ENCODE measurements at places on chromosomes 16 and 17.

GRCh38 chr17:27471321-27472269 lies 15.3 kb downstream of the KSR1 start:
- DNase-seq = peak; percentile 56

GRCh38 chr16:22210854-22211253 lies 4.8 kb downstream of the EEF2K start:
- DNase-seq = no peak

- no peak for DNase-seq
Observed at GRCh38 chr17:70338946-70339354, 169.6 kb downstream of the KCNJ2 start.

DNA sequence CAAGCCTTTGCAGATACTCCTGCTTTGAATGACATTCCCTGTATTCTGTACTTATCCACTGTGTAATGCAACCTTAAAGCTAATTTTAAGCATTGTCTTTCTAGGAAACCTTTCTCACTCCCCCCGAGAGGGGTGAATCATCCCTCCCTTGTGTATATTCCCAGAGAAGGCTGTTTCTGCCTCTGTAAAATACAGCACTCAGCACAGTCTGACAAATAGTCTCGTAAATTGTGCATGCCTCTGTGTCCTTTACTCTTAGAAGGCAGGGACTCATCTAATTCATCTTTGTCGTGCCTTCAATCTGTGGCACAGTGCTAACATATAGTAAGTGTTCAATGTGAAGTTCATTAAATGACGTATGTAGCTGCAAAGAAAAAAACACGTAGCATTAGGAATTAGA lies 200.7 kb downstream of the CA10 start:
- DNase-seq = no peak

DNA sequence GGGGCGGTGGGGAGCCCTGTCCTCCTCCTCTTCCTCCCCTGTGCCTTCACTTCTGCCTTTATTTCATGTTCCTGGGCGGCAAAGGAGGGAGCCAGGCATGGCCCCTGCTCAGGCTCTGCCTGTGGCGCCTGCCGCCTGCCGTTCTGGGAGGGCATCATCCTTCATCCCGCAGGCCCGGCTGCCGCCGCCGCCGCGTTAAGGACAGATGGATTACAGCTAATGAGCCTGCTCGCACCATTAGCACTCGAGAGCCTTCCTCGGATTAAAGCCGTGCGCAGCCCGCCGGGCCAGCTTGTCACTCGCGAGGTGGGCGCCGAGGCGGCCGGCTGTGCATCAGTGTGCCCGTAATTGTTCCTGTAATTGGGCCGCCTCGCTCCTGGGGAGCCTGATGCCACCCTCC lies 127.7 kb upstream of the GSE1 start:
- no peak for DNase-seq

DNA sequence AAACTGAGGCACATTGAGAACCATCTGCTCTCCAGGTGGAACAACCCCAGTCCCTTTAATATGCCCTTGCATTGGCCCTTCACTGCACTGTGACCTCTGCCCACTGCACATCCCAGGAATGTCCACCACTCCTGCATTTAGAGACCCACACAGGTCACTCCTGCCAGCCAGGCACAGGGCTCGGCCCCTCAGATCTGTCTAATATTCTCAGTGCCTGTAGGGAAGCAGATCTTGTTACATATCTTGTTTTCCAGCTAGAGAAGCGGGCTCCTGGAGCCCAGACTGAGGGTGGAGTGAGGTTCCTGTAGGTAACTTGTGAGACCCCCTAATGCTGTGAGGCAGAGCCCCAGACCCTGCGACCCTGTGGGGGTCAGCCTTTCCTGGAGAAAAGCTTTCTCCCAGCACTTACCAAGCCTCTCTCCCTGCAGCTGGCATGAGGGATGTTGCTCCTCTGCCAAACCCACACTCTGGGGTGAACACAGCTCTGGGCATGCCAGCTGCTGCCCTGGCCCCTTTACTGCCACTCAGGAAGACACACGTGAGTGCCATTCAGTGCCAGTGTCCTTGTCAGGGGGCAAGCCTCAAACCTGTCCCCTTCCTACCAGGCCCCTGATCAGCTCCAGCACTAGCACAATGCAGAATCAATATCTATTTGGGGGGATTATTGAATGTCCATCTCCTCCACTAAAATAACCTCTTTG lies 40.3 kb upstream of the CRHR1 start:
- no peak for DNase-seq

- no peak for DNase-seq
Observed at GRCh38 chr17:65855245-65855644, 293.8 kb upstream of the AXIN2 start.

DNA sequence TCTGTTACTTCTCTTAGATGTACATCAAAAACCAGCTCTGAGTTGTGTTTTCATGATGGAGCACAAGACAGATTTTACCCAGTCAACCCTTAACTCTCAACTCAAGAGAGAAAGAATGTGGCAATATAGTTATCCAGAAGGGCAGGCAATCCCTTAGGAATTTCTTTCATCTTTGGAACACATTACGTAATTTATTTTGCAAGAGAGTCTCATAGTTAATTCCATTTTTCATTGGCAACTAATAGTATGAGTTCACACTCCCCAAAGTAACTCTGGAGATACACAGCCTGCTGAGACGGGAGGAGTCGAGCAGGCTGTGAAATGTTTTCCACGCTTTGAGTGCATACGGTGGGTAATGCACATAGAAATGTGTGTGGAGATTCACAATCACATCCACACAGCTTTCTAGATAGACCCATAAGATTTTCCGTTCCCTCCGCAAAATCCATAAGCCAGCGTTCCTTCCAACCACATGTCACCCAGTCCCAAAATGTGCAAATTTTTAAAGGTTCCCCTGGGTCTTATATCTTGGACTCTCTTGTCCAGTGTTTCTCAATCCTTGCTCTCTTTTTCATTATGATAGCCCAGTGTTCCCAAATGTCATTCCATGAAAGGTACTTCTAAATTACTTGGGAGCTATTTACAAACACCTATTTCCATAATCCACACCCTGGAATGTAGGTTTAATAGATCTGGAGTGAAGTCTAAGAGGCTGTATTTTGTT lies 8.4 kb upstream of the CDRT4 start:
- no peak for DNase-seq

DNA sequence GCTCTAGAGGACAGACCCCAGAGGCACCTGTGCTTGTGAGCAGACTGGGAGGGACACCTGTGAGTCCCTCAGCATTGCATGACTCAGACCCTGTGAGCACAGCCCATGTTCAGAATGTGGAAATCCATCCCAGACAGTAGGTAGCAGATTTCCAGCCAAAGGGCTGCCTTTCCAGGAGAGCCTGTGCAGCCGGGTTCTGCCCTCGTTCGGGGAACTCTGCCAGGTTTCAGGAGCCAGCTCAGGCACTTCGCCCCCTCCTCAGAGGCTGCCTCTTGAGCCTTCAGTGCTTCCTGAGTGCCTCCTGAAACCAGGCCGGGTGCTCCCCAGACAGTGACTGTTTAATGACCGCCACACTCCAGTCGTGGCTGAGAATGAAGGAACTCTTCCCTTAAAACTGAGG lies 23.3 kb upstream of the SDR42E2 start:
- no peak for DNase-seq

DNA sequence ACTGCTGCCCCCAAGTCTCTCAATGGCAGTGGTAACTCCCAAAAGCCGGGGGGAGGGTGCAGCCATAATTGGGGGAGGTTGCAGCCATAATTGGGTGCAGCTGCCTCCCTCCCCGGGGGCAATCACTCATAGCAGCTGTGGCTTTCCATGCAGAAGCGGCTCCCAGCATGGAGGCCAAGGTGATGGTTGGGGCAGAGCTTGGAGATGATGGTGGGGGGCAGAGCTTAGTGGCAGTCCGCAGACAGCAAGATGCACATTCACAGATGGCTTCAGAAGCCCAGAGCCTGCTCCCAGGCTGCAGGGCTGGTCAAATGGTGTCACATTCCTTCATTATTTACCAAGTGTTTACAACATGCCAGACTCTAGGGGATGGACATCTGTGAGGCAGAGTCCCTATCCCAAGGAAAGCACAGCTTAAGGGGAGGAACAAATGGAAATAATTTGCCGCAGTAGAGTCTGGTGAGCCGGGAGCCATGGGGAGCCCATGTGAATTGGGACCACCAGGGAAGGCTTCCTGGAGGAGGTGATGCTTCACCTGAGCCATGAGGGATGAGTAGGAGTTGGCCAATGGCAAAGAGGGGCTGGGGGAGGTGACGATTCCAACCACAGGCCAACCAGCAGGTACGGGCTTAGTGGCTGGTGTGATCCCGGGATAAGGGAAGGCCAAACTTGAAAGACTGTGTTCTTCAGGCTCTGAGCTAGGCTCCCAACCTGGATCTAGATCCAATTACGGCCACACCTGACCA lies 8.1 kb downstream of the DOC2B start:
- no peak for DNase-seq

- no peak for DNase-seq
Observed at GRCh38 chr16:89621698-89622409, 8.4 kb downstream of the DPEP1 start.

DNA sequence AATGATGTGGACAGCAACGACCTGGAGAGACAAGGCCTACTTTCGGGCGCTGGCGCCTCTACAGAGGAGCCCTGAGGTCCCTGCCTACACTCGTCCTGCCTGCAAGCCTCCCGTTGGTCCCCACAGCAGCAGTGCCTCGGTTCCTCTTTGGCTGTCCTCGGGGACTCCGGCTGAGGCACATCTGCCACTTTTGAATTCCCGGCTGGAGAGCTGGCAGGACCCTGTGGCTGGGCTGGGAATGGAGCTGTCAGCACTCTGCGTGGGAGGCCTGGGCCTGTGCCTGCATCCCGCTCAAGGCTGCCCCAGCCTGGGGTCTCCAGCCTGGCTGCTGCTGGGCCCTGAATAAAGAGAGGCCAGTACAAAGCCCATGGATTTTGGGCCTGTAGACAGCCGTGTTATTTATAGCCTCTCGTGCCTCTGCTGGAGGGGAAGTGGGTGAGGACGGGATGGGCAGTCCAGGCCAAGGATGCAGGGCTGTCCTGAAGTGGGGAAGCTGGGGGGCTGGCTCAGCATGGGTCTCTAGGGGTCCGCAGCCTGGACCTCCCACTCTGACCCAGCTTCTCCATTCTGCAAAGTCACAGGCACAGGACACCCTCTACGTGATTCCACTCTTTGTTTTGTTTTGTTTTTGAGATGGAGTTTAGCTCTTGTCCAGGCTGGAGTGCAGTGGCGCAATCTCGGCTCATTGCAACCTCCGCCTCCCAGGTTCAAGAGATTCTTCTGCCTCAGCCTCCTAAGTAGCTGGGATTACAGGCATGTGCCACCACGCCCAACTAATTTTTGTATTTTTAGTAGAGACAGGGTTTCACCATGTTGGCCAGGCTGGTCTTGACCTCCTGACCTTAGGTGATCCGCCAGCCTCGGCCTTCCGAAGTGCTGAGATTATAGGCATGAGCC lies 10.6 kb upstream of the SPNS2 start:
- DNase-seq = no peak

GRCh38 chr17:35991075-35991474 lies 4.5 kb upstream of the CCL14 start:
- no peak for DNase-seq

GRCh38 chr17:29156781-29157180 lies 23.4 kb downstream of the MYO18A start:
- DNase-seq = no peak

GRCh38 chr16:17154981-17155380 lies 315.8 kb downstream of the XYLT1 start:
- peak; percentile 46 for DNase-seq

DNA sequence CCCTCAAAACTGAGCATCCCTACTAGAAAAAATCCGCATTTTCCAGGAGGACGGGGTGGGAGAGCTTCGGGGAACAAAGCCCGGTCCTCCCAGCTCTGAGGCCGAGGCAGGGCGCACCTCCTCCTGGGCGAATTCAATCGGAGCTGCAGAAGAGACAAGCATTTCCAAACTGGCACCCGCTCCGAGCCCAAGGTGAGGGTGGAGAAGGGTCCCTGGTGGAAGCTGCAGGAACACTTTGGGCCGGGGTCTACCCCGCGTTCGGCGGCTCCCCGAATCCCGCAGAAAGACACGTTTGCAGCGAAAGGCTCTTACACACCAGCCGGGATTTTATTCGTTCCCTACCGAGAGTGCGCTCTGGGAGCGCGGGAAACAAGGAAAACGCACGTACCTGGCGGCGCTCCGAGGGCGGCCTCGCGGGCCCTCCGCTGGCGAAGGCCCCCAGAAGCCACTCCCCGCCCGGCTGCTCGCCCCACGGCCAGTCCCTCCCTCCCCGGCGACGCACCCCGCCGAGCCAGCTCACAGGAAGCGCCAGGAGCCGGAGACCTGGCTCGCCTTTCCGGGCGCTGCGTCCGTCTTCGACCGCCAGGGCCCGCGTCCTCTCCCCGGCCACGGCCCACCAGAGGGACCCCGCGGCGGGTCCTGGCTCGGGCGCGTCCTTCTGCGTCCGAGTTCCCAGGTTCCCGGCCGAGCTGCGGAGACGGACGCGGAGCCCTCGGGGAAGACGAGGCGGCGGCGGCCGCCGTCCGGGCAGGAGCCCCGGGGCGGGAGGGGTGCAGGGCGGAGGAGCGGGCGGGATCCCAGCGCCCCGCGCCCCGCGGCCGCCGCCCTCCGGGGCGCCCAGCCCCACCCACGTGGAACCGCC lies 49.8 kb upstream of the BAHCC1 start:
- peak; percentile 57 for DNase-seq

DNA sequence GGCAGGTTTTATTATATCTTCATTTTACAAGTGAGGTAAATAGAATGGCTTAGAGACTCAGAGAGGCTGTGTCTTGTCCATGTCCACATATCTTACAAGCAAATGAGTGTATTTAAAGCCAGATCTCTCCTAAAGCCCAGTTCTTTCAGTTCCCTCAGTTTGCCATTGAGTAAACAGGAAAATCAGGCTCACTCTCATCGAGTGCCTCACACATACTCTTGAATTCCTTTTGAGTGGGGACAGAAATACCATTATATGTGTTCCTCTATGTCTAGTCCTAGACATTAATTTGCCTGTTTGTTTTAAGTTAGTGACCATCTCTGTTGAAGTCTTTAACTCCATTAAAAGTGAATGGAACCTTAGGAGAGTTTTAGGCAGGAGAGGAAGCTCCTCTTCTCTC lies 40.1 kb downstream of the BPTF start:
- no peak for DNase-seq

DNA sequence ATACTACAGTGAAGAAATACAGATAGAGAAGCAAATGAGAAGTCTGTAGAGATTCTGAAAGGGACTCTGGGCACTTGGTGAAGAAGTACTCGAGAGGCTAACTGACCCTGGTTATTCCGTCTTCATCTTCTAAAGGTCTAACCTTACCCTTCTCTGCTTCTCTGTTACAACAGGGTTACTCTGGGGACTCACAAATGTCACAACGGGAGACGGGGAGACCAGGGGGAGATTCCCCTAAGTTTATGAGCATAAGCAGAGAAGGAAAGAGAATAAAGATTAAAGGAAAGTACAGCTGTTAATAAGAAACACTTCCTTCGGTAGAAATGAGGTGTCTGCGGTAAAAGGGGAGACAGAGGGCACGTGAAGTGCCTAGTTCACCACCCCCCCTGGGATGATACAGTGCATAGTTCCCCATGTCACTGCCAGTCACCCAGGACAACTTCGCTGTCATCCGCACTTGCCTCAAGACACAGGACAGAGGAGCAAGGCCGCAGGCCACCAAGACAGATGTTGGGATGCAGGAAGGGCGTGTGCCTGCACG lies 75.2 kb upstream of the TRAP1 start:
- no peak for DNase-seq

GRCh38 chr17:6261466-6261865 lies 173.5 kb downstream of the AIPL1 start:
- DNase-seq = no peak

GRCh38 chr17:42315402-42316156 lies 27.3 kb downstream of the STAT5A start:
- DNase-seq = no peak

- DNase-seq = no peak
Observed at GRCh38 chr17:62996221-62996620, 30.2 kb downstream of the TANC2 start.

- DNase-seq = no peak
Observed at GRCh38 chr17:65332375-65332774, 195.2 kb downstream of the RGS9 start.

- no peak for DNase-seq
Observed at GRCh38 chr17:81918832-81919545, 1.0 kb upstream of the SIRT7 start.

Data from CD4-positive, alpha-beta T cell treated with Interleukin-15 for 1 hour (primary cell).